Urothelium cell line (cell line): ENCODE measurements at places on chromosomes 2 and 18.

DNA sequence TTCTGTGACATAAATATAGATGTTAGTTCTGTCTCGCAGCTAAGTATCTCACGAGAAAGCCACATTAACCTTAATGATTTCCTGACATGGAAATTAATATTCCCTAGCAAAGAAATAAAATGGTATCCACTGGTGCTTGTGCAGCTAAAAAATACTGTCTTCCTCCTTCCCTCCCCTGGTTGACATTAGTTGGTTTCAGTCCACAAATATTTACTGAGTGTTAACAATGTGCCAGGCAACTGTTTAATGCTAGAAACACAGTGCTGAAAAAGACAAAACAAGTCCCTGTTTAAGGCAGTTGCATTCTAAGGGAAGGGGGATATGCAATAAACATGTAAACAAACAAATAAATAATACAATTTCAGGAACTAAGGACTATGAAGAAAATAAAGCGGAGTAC is 44.2 kb upstream of the VPS54 start:
- no peak for DNase-seq

GRCh38 chr18:11553098-11553940 is 56.1 kb upstream of the SLC35G4 start:
- peak; percentile 81 for DNase-seq

- DNase-seq, result no peak
Measured at GRCh38 chr2:143704451-143705106, 575.4 kb downstream of the ARHGAP15 start.

DNA sequence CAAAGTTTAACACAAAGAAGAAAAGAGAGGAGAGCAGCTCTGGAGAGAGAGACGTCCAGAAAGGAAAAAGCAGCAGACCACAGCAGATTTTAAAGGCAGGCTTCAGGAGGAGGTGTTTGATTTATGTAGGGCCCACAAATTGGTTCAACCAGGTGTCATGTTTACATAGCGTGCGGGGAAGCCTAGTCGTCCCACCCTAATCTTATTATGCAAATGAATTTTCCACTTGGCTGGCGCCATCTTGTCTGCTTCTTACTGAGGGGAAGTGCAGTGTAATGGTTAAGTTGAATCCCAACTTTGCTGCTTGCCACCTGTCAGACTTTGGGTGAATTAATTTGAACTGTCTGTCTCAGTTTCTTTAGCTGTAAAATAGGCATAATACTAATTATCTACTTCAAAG is 282.4 kb upstream of the CYRIA start:
- DNase-seq, result no peak

GRCh38 chr2:237704501-237705434 is 77.4 kb downstream of the LRRFIP1 start:
- peak; percentile 48 for DNase-seq

GRCh38 chr2:110735366-110735765 is 3.0 kb downstream of the ACOXL start:
- no peak for DNase-seq

DNA sequence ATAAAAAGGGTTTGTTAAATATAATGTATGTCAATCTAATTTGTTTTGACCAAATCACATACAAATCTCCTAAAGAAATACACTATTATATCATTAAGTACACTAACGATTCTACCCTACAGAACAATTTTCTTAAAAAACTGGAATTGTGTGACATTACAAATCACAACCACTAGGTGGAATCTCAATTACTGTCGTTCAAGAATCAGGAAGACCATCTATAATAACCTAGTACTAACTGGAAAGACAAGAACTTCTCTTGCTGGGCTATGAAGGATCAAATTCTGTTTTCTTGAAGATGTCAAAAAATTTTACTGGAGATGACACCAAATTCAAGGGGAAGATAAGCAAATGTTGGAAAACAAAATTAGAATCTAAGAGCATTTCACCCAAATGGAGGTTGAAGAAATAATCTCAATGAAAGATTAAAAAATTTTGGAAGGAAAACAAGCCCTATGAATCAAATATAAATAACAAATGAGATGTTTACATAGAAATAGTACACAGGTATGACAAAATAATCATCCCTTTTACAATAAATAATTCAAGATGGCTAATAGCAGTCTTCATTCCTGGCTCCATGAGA is 110.9 kb downstream of the STK39 start:
- peak; percentile 12 for DNase-seq

- no peak for DNase-seq
Measured at GRCh38 chr2:182504903-182505302, 78.1 kb upstream of the PDE1A start.

DNA sequence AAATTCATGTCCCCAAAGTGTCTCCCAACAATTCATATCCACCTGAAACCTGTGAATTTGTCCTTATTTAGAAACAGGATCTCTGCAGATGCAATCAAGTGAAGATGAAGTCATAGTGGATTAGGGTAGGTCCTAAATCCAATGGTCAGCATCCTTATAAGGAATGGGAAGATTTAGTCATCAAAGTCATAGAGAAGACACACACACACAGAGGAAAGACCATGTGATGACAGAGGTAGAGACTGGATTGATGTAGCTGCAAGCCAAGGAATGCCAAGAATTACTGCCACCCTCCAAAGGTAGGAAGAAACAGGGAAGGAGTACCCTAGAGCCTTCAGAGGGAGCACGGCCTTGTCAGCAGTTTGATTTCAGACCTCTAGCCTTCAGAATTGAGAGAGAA is 17.7 kb downstream of the ADD2 start:
- DNase-seq, result no peak

DNA sequence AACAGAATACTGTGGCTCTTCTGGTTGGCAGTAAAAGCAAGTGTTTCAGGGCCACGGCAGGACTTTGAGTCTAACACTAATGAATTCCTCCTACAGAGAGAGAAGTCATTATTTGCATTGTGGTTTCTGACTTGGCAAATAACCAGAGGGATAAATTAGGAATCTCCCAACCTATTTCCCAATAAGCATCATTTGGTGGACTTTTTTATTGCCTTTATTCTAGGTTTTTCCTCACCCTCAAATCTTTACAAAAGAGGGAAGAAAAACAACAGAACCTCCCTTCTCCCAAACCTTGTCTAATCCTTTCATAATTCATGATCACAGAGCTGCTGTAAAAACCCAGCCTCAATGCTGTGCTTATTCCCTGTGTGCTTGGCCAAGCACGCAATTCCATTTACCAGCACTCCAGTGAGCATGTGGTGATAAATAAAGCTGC is 179.7 kb downstream of the AGPS start:
- no peak for DNase-seq

- DNase-seq, result no peak
Measured at GRCh38 chr2:182426918-182427240, at the start of gene PDE1A. Gene PDE1A, minus strand, starts transcription at chr2:182427036.

DNA sequence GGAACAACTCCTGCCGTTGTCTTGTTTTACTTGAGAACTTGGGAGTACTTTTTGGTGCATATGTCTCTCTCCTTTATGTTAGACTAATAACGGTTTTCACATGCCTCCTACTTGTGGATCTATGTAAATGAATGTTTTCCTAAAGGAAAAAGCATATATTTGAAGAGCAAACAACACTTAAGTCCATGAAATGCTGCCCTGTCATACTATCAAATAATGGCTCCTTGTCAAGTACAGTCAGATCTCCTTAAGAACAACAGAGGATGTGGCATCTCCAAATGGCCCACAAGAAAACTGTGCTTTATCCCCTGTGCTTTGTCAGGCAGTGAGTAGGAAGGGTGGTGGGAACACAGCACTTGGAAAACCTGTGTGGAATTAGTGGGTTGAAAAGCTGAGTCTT is 198.2 kb downstream of the PTGR3 start:
- no peak for DNase-seq

GRCh38 chr2:179751163-179751809 is 110.1 kb downstream of the ZNF385B start:
- peak; percentile 13 for DNase-seq

DNA sequence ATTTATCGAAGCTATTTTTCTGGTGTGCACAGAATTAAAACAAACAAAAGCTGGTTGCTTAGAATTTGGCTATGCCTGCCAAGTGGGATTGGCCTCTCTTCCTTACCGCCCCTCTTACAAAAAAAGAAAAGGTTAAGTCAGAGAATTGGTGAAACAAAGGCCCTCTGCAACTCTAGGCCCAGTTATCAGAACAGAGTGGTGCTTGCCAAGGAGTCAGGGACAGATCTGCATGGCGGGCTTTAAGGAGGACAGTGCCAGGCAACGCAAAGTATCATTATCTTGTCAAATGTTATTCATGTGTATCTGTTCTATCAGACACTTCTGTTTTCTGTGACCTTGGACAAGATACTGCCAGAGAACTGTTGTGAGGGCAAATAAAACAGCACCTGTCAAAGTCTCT is 78.3 kb downstream of the TGIF1 start:
- DNase-seq, result no peak

GRCh38 chr18:59660366-59660765 is 36.9 kb downstream of the CCBE1 start:
- DNase-seq, result no peak

- DNase-seq, result no peak
Measured at GRCh38 chr2:128603411-128603924, 284.8 kb upstream of the HS6ST1 start.

DNA sequence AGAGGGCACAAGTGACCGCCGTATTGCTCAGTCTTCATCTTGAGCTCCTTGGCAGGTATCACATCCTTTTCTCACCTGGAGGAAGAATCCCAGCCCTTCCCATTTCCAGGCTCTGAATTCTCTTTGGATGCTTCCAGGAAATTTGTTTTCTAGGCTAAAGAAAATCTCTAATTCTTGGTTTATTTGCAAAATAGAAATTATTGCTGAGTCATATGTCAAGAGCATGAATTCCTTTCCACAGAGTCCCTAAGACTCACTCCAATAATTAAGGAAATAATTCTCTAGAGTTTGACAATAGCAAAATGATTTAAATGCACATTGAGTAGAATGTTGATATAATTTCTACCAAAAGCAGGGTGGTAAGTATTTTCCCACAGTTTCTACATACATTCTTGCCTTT is 16.3 kb upstream of the CCDC68 start:
- no peak for DNase-seq

DNA sequence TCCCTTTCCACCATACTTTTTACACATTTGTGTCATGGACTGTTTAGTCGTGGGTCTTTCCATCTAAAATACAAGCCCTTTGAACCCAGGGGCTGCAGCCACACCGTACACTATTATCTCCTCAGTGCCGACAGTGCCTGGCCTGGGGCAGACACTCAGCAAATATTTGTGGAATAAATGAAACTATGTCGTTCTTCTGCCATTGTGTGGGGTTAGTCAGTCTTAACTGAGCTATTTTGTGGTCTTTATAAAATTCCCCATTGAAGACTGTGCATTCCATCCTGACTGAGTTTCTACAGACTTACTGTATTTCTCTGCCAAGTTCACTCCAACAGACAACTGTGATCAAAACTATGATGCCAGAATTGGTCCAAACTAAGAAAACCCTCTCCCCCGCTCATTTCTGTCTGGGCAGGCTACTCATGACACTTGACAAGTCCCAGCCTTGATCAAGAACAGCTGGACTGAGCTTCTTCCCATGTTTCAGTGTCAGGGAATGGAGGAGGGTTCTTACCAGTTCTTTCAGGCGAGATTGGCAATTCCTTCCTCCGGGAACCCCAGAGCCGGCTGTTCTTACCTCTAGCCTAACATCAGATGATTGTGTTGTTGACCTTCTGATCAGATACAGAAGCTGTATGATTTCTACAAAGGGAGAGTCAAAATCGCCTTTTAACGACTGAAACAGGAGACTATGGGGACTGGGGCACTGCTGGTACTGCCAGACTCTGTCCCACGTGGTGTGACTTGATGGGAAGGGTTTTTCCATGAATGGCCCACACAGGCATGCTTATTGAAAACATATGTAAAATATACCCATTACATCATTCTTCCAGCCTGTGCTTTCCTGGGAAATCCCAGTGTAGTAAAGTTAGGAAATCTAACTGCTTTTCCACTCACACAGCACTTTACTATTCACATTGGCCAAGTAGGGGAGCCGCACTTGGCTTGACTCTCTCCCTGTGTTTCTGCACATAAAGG is 77.4 kb upstream of the NPAS2 start:
- DNase-seq, result peak; percentile 65

DNA sequence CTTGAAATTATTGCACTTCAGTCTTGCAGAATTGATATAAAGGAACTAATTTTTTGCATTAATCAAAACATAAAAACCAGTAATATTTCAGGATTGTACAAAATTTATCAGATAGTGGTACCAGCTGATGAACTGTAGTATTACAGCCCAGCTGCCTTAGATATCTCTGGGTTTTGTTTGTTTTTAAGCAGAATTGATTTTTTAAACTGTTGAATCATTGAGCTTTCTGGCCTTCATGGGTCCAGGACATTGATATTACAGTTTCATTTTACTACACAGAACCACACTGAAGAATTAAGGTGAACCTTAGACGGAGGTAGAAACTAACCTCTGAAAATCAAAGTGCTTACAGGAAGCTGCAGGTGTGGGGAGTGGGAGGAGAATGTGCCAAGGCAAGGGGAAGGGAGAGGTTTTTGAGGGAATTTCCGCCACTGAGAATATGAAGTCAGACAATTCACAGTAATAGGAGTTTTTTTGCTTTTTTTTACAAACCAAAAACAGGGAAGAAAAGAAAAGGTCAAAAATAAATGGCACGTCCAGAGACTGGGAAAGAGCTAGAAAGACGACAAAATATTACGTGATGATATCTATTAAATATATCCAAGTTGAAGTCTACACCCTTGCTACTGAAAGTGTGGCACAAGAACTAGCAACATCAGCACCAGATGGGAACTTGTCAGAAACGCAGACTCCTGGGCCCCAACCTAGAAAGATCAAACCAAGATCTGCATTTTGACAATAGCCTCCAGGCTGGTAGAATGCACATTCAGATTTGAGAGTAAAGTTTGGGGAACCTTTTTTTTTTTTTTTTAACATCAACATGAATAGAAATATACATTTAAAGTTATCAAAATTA is 40.8 kb upstream of the SPAG16 start:
- no peak for DNase-seq

- no peak for DNase-seq
Measured at GRCh38 chr2:99576775-99577174, 87.0 kb upstream of the REV1 start.

DNA sequence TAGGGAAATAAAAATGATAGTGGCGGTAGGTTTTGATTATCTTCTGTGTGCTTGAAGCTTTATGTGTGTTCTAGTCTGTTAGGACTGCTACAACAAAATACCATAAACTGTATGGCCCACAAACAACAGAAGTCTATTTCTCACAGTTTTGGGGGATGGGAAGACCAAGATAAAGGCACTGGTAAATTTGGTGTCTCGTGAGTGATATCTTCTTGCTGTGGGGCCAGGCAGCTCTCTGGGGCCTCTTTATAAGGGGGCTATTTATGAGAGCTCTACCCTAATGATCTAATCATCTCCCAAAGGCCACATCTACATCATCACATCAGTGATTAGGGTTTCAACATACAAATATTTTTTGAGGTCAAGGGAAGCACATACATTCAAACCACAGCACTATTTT is 86.8 kb upstream of the SPHKAP start:
- DNase-seq, result no peak

GRCh38 chr18:79471597-79471996 is 75.9 kb downstream of the NFATC1 start:
- no peak for DNase-seq
